Effector memory CD4-positive, alpha-beta T cell (primary cell): ENCODE measurements at places on chromosomes 5 and 9.

DNA sequence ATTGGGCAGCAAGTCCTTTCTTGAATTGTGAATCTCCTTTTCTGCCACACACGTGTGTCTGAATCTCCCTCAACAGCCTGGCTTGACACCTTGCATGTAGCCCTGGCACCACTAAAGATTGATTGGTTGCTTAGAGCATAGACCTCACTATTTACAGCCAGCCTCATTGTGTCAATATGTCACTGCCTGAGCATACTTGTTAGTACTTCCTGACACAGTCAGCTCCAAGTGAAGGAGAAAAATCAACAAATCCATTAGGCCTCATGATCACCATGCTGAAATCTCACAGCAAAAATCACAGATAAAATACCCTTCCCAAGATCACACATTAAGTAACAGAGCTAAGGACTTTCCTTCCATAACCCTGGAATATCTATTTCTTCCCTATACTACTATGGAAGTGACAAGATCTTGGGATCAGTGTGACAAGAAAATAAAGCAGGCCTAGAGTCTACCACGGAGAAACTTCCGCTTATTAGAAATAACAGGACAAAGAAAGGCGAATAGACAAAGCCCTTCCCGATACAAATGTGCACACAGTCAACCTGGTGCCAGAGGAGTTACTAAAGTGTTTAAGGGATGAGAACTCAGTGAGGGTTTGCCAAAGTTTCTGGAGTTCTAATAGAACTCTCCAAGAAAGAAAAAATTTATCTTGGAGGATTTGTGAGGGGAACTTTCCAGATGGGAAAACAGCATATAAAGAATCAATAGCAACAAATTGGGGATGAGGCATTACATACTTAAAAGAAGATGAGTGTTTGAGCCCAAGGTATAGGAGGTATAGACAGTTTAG is 5.6 kb upstream of the ARL15 start:
- DNase-seq, result no peak

- DNase-seq, result no peak
These were observed 162.0 kb downstream of the RGS3 start for GRCh38 chr9:113625486-113625885.

- DNase-seq, result no peak
These were observed 20.3 kb upstream of the DUSP1 start for GRCh38 chr5:172791286-172791685.

DNA sequence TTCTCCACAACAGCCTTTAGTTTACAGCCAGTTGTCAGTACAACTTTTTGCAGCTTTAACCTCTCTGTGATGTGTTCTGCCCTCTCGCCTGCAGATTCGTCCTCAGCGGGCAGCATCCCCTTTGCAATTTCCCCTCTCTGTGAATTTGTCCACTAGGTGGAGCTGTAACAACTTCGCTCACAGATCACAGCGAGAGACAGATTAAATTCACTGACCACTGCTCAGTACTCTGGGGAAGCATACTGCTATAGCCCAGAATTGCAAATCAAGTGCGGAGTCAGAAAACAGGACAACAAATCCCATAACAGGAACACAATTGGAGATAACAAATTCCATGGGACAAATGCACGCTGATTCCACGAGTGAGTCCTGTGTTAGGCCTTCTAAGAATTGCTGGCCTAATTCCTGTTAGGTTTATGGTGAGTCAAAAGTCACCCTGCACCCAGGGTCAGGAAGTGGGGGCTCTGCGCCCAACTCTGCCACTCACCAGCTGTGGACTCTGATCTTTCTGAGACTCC is 2124.9 kb downstream of the MAT2B start:
- DNase-seq, result no peak

- DNase-seq, result no peak
These were observed 184.5 kb upstream of the GNA14 start for GRCh38 chr9:77832639-77833038.

DNA sequence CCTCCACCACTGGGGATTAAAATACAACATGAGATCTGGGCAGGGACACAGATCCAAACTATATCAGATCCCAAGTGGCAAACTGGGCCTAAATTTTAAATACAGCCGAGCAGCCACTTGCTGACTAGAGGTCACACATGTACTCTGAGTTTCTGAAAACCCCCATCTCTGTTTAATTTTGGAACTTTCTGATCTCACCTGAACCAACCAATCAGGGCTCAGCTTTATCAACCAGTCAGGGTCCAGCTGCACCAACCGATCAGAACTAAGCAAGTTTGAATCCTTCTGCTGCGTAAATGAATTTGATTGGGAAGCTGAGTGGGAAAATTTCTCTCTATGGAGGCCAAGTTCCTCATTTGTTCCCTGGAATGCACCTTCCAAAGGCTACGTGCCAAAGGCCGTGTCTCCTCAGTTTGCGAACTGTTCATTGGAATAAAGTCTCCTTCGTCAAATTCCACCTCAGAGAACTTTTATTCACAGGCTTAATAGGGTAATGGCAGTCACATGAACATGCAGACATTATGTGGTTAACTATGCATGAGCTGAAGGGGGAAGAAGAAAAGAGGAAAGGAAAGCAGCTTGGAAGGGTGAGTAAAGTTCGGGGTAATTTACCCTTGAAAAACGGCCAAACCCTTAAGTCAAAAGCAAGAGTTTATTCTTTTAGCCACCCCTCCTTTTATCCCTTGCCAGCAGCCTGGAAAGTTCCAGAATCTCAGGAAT is 3.7 kb downstream of the CD180 start:
- no peak for DNase-seq

DNA sequence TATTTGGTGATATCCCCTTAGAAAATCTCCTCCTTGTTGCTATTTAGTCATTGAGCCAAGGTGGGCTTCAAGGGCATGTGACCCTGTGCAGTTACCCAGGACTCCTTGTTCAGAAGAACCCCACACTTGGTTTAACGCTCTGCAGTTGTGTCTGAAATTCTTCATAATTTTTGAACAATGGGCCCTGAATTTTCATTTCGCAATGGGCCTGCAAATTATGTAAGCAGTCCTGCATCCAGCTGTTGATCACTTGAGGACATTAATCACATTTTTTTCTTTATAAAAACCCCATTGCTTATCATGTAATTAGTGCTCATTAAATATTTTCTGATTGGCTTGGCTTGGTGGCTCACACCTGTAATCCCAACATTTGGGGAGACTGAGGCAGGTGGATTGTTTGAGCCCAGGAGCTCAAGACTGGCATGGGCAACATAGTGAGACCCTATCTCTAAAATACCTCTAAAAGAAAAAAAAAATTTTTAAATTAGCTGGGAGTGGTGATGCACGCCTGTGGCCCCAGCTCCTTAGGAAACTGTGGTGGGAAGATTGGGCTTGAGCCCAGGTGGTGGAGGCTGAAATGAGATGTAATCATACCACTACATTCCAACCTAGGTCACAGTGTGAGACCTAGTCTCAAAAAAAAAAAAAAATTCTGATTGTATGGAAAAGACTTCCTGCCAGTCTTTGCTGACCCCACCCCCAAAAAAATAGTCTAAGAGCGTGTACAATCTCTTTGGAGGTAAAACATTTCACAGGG is 194.2 kb upstream of the HAPLN1 start:
- DNase-seq, result no peak

GRCh38 chr5:115640274-115640673 is 14.4 kb upstream of the TMED7 start:
- no peak for DNase-seq

DNA sequence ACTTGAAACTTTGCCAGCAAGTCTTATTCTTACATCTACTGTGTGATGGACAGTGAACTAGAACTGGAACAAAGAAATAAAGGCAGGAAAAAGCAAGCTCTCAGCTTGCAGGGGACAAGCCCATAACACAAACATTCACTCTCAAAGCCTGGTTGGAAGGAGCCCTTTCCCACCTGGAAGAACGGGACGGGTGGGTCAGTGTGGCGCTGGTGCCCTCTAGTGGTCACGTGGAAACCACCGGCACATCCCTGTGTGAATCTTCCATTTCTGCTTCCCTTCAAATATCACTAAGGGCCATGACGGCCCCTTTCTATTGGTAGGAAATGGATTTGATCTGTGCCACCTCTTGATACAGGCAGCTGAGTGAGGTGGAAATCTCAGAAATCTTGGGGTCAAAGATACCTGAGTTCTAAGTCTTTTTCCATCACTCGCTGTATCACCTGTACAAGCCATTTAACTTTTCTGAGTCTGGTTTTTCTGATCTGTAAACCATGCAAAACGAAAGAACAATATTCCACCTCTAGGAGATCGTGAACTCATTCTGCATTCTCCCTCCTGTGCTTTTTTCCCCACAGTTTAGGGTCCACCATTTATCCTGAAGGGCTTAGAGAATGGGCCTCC is 211.6 kb downstream of the MSX2 start:
- no peak for DNase-seq

DNA sequence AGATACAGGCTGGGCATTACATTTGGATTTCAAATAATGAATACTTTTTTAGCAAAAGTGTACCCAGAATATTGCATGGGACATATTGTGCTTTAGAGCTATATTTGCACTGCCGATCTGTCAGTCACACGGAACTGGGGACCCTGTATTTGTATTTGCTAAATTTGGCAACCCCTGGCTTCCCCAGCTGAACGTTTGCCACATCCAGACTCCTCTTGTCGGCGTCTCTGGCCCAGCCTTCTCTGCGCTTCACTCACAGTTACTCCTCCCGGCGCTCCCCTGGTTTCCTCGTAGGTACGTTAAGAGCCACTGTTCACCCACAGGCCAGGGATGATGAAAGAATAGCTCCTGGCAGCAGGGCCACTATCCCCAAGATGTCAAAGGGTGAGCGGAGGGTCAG is 58.7 kb downstream of the NSUN2 start:
- DNase-seq, result no peak

GRCh38 chr5:72009280-72009679 is 98.0 kb upstream of the MAP1B start:
- no peak for DNase-seq

DNA sequence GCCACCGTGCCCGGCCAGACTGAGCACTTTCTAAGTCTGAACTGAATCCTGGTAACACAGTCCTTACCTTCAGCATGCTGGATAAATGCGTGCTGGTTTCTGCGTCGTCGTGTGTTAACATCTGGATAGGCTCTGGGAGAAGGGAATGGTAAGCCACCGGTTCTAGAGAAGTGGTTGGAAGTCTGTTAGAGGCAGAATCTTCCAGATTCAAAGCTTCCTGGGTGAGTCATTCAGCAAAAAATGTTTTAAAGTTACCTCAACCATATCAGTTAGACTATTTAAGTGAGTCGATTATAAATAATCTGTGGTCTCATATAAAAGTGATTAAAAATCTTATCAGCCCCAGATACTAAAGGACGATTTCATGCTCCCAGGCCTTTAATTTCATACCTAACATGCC is 256.5 kb upstream of the NFIL3 start:
- no peak for DNase-seq

- DNase-seq, result no peak
These were observed 104.0 kb upstream of the SSBP2 start for GRCh38 chr5:81854915-81855314.

- no peak for DNase-seq
These were observed 28.0 kb downstream of the ERAP2 start for GRCh38 chr5:96904054-96904931.

GRCh38 chr5:38888041-38888440 is 42.2 kb downstream of the OSMR start:
- DNase-seq, result no peak

GRCh38 chr9:136482046-136482792 is 621 bp downstream of the SEC16A start:
- peak; percentile 29 for DNase-seq

DNA sequence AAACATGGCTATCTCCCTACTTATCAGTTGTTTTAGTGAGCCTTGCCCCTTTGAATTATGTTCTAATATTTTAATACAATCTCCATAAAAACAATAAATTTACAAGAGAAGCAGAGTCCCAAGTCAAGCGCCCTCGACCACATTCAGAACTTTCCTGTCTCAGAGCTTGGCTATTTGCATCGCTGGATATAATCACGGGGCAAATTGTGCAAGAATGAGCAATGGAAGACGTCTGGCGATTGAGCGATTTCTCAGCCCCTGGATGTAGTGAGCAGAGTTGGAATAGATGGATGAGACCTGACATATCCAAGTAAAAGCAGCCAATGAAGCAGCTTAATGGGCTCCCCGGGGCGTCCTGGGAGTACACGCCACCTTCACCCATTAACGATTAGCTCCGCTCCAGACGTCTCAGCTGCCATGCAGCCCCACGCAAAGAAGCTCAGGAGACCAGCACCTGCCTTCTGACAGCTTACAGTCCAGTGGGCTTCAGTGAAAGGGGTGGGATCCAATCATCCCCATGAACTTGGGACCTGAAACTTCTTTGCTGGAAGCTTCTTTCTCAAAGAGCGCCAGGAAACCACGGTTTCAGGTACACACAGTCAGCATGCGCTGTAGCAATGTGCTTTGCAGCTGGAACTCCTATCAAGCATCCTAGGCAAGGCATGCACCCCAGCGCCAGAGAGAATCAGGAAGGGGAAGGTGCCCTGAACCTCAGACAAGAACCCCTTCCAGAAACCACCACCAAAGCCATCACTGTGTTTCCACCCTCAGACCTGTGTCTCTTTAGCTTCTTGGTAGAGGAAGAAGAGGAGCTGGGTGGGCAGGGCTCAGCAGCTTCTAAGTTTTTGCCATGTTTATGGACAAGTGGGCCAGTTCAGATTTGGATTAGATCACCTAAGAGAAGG is 92.0 kb upstream of the IRX4 start:
- DNase-seq, result no peak

DNA sequence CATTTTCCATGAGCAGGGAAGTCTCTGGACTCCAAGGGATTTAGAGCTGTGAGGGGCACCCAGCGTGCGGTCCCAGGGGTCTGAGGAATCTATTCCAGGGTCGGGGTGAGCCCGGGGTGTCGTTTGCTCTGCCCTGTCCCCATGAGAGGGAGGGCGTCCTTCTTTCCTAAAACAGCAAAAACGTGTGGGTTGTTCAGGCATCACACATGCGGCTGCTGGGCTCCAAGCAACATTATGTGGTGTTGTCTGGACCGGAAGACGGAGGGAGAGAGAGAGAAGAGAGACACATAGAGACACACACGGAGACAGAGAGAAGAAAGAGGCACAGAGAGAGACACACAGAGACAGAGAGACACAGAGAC is 42.7 kb upstream of the COL5A1 start:
- DNase-seq, result no peak

DNA sequence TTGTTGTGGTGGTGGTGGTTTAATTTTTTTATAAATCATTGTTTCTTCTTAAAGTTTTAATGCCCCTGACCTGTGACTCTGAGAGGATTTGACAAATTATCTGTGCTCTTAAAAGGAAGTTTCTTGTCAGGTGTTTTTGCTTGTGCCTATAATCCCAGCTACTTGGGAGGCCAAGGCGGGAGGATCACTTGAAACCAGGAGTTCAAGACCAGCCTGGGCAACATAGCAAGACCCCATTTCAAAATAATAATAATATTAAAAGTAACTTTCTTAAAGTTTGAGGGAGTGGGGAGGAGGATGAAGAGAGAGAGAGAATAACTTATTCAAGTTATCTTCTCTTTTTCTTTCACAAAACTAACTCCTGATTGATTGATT is 12.2 kb upstream of the ERMP1 start:
- DNase-seq, result no peak

DNA sequence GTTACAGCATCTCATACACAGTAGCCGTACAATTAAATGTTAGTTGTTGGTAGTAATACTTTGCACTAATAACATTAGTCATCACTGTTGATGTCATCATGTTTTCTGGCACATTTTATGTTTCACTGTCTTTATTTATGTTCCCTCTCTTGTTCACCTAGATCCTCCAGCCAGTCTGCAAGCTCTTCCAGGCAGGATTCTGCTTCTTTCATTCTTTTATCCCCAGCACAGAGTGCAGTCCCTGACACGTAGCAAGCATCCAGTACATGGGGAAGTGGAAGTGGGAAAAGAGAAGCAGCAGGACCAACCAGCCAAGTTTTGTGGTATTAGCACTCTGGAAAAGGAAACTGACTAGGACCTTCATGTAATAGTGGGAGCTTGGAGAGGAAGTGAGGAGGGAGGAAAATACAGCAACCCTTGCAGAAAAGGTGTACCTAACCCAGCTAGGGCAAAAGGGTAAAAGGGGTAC is 89.7 kb upstream of the SLC44A1 start:
- DNase-seq, result no peak
